Stimulated activated CD4-positive, alpha-beta T cell treated with anti-CD3 and anti-CD28 coated beads, Interleukin-2, amount 100 ng/mL, for 48 hours (primary cell): ENCODE measurements at places on chromosomes 16 and 17.

- DNase-seq, result peak; percentile 53
Measured at GRCh38 chr17:17682737-17683680, 1.8 kb downstream of the RAI1 start.

- DNase-seq, result no peak
Measured at GRCh38 chr17:7647018-7647417, 3.7 kb upstream of the ATP1B2 start.

- DNase-seq, result no peak
Measured at GRCh38 chr17:46783031-46783593, 35.4 kb downstream of the WNT3 start.

DNA sequence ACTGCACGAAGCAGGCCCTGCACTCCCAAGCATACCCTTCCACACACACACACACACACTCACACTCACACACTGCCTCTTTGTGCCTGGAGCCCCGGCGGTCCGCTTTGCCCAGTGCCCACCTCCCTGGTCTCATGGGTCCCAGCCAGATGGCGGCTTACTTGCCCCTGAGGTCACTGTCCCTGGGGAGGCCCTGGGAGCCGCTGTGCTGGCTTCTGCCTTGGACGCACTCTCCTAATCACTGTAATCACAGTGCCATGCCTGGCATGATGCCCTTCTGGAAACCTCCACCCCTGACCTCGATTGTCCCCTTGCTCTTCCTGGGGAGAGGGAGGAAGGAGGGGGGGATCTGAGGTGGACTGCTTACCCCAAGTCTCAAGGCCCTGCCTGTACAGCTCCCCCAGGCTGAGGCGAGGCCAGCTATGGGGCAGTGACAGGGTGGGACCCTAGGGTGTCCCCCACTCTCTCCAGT, 36.0 kb downstream of the ARHGAP23 start:
- no peak for DNase-seq

DNA sequence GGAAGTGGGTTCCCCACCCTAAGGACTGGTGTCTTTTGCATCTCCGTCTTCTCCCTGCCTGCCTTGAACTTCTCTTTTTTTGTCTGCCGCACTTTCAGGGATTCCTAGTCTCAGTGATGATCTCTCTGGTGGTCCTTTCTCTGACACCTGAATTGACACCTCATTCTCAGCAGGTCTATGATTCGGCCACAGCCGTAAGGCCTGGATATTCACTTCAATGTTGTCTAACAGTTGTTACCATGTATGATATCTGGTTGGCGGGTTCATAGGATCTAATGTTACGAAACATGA, 25.1 kb upstream of the SLC47A1 start:
- DNase-seq, result no peak

GRCh38 chr16:31365131-31365865, 10.3 kb downstream of the ITGAX start:
- DNase-seq, result no peak

GRCh38 chr16:85162478-85163277, 50.4 kb upstream of the CIBAR2 start:
- no peak for DNase-seq

DNA sequence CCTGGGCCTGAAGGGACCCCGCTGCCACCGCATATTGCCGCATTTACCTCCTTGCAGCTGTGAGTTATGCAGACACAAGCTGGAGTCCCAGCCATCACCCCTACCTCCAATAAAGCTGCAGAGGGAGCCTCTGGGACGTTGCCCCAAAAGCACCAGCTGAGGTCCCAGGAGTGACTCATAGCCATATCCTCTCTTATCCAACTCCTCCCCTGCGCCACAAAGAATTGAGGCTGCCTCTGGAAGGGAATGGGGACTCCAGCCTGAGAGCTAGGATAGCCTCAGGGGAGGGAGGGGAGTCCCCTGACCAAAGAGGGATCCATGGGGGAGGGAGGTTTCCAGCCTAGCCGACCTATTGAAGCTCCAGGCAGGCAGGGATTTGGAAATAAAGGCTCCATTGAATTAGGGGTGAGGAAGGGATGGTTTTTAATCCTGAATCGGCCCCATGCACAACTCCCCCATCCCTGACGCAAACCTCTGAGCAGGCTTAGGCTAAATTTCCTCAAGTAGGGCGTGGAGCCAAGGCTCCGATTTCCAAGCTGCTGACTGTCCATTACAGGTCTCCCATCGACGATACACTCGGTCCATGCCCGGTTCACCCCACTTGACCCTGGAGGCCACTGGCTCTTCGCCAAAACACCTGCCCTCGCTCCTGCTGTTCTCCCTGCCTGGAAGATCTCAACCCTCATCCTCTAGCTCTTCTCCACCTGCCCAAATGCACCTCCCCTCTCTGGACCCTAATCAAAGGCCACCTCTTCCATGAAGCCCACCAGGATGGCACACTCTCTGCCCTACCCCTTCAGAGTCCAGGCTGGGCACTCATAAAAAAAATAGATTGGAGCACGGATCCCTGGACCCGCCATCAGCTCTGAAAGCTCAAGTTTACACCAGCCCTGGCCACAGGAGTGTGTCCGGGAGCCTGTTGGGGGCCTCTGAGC, 27.5 kb downstream of the PIMREG start:
- DNase-seq, result no peak

- DNase-seq, result no peak
Measured at GRCh38 chr16:21652453-21652852, at the start of gene IGSF6. IGSF6 (minus strand) TSS chr16:21652608; CDS start chr16:21652598, 10 bp downstream.

DNA sequence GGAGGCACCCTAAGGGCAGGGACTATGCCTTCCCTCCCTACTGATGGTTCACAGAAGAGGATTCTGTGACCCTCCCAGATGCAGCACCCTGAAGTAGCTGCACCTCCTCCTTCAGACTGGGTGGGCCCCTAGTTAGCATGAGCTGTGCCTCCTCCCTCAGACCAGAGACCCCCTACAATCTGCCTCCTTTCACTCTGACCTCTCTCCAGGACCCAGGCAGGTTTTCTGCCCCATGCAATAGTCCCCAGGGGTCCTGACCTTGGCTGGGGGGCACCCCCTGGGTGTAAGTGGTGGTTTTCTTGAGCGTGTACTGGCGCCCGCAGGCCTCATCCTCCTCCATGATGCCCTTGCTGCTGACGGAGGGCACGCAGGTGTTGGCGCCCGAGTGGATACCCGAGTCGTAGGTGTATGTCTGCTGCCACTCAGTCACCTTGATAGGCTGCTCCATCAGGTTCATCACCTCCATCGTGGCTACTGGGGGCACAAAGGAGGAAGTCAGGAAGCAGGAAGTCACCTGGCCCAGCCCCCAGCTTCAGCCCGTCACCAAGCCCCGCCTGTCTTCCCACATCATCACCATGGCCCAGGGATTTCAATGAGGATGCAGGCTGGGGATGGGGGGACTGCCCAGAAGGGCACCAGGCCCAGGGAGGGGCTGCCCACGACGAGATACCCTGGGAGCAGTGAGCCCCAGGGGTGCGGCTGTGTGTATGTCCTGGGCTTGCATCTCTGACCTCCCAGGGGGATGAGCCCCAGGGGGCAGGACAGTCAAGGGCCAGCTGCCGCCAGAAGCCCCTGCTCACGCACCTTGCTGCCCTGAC, 14.9 kb downstream of the JUP start:
- DNase-seq, result no peak

DNA sequence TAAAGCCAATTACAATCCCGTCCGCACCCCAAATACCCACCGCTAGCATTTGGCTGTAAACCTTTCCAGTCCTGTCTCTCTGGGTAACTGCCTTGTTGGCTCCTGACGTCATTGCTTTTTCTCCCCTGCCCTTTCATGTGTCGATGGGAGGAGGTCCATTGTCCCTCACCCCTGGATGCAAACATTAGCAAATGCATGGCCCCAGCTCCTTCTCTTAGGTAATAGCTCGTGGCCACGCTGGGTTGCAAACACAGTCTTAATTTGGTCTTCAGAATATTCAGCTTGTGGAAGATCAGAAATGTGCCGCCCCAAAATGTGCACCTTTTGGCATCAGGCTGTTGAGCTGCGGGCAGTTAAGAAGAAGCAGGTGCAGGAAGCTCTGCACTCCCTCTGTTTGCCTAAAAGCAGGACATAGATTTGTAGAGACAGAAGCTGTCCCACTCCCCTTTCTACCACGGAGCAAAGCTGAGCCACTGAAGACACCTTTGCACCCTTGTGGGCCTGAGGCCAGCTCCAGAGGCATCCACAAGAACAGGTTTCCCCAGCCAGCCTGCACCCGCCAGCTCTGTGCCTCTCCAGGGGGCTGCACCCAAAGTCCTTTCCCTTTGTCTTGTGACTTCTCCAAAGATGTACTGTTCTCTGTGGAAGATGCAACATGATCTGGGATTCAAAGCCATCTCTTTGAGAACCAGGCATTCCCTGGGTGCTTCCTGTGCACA, 127.3 kb downstream of the MGAT5B start:
- DNase-seq, result no peak

DNA sequence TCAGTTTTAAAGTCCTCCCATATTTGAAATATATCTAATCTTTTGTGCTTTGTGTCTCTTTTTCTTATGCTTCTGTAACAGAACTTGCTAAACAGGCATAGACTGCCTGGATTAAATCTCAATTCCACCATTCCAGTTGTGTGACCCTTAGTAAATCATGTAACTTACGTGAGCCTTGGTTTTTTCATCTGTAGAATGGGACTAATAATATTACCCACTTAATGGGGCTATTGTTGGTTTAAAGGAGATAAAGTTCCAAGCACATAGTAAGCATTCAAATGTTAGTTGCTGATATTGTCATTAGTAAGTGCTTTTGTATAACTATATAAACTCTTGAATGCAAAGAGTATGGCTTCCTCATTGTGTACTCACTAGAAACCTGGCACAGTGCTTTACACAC, 5.9 kb upstream of the VWA3A start:
- DNase-seq, result no peak

- DNase-seq, result no peak
Measured at GRCh38 chr17:48998587-48999440, 1.6 kb downstream of the IGF2BP1 start.

DNA sequence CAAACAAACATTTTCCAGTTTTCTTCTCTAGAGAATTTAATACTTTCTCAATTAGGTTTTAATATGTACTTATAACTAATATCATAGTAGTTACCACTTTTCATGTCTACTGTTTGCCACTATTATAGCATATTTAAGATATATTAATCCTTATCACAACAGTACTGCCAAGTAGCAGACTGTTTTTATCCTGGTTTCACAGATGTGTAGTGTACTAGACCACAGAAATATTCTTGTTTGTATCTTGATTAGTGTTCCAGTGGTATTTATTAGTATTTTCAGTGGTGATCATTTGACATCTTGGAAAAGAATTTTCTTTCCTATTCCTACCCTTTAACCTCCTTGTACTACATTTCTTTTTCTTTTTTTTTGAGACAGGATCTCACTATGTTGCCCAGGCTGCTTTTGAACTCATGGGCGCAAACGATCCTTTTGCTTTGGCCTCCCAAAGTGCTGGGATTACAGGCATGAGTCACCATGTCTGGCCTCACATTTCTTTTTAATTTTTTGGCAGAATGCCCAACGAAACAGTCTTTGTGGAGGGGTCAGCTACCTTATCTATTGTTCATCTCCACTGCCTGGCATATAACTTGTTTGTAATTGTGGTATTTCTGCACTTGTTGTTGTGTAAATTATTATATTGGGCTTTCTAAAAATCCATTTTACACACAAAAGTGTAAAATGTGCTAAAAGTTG, 27.2 kb downstream of the MAP2K4 start:
- no peak for DNase-seq

GRCh38 chr17:50187394-50187725, 14.1 kb downstream of the COL1A1 start:
- no peak for DNase-seq

DNA sequence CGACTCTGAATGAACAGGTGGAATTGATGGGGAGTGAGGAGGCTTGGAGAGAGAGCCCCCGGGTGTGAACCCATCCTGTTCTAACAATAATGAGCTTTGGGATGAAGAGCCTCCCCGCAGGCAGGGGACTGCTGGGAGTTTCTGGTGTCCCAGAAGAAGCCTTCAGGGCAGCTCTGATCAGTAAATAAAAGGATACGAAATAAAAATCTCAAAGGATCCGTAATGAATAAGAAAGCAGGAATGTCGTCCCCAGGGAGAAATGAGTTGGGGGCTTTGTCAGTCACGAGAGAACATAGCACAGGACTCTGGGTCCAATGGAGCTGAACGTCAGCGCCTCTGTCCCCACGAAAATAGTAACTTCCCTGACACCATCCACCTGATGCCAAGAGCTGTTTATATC, 113.4 kb downstream of the PITPNC1 start:
- DNase-seq, result no peak

DNA sequence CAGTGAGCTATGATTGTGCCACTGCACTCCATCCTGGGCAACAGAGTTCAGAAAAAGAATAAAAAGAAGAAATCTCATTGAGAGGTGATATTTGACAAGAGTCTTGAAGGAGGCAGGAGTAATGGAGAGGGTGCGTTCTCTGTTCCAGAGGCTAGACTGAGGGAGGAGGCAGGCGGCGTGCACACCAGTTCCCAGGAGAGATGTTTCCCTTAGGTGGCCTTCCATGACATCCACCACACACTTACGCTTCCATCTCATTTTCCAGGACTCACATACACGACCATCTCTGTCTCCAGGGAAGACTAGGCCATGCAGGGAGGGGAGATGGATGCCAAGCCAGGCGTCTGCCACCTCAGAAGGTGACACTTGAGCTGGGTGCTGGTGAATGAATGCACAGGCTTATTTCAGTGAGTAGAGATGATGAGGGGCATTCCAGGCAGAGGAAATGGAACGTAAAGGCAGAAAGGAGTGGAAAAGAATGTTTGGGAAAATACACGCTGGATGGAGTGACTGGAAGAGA, 25.3 kb upstream of the N4BP1 start:
- DNase-seq, result no peak

DNA sequence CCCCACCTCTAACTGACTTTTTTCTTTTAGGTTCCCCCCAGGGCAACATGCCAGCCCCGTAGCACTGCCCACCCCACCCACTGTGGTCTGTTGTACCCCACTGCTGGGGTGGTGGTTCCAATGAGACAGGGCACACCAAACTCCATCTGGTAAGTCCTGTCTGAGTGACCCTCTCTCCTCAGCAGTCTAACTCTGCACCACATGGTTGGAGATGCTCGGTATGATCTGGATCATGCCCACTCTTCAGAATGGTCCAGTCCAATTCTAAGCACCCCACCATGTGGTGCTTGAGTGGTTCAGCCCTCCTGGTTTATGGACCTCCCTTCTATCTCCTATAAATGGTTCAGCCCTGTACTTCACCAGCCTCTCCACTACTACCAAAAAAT, 5.9 kb downstream of the KDM6B start:
- DNase-seq, result no peak

- DNase-seq, result no peak
Measured at GRCh38 chr17:34861864-34862263, 99.4 kb downstream of the CCT6B start.

GRCh38 chr16:81530296-81530721, 85.7 kb downstream of the CMIP start:
- no peak for DNase-seq

GRCh38 chr17:75691801-75692626, 24.9 kb downstream of the SAP30BP start:
- no peak for DNase-seq

DNA sequence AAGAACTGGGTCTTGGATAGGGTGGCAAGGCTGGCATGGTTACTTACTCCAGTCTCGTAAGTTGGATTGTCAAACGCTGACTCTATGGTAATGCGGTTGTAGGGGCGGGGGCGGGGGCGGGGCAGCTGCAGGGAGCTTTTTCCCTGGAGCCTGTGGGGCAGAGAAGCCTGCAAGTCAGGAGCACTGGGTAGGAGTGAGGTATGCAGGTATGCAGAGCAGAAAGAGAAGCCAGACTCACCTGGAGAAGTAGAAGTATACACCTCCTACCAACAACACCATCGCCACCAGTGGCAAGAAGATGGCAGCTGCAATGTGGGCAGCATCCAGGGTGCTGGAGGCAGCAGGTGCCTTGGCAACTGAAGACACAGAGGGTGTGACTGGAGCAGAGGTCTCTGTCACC, 4.8 kb upstream of the PHF12 start:
- no peak for DNase-seq
